ENCODE measurements at places on chromosomes 7 and 10.

GRCh38 chr10:104581884-104582601 lies 59.0 kb upstream of the SORCS3 start:
- no peak for DNase-seq

DNA sequence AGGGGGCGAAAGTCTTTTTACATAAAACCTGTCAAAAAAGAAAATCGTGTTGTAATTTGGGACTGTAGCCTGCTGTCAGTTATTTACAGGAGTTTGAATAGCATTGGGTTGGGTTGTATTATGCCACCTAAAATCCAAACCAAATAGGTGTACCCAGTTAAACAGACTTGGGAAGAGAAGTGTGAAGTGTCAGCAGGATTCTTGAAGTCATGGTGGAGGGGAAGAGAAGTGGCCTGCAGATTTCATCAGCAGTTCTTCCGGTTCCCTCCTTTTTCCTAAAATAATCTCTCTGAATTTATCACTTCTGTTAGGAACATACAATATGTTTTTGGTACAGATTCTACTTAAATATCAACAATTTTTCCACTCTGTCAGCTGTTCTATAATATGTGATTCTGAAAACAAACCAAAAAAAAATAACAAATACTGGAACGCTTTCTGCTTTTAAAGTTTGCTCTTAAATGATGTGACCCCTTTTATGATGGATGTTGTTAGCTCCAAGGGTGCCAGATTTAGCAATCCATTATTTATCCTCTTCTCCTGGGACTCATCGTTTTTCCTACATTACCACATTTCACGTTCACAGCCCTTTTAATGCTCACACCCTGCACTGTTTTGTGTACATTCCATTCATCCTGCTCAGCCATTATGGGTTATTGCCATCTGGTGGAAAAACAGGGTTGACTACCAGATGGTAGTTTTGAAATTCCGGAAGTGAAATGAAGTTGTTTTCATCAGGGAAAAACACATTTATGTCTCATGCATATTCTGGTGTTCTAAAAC lies 18.7 kb upstream of the ARHGAP12 start:
- no peak for DNase-seq

- DNase-seq = no peak
These were observed 293.6 kb downstream of the GLRX3 start for GRCh38 chr10:130429809-130430208.

DNA sequence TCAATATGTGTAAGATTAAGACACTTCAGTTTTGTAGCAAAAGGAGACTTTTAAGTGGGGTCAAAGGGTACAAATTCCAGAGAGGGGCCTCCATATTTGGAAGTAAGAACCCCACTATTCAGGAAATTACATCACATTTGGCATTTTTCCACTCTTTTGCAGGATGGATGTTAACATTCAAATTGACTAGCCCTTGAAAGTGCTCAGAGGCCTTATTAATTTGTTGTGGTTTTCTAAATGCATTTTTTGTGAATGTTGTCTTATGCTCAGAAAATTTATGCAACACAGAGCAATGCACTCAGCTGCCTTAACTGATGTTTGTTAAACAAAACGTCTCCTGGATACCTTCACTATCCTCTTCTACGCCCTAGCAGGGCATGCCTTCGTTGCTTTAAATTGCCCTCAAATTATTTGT lies 50.9 kb upstream of the PDLIM1 start:
- DNase-seq = no peak

GRCh38 chr10:109593682-109594081 lies 329.6 kb downstream of the XPNPEP1 start:
- DNase-seq = no peak

GRCh38 chr10:82643601-82644000 lies 768.6 kb downstream of the NRG3 start:
- DNase-seq = no peak

DNA sequence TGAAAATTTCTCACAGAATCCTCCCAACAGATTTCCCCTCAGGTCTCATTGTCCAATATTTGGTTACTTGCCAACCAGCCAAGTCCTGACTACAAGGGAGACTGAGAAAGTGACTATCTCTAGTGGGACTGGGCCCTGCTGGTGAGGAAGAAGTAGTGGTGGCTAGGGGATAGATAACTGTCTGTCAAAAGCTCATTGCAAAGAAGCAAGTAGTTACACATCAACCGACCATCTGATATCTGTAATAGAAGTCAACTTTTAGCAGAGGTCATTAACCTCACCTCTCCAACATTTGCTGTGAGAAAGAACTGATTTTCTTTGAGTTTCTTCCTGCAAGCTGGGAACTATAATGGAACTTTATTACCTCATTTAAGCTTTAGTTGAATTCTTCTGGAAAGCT lies 15.2 kb downstream of the STAMBPL1 start:
- no peak for DNase-seq

Measured in cardiac muscle cell (in vitro differentiated cells and primary cell).